Breast epithelium (tissue), 4 donors: ENCODE measurements at places on chromosomes 7 and 10. TPM values are rescaled to one million over a fixed set of nuclear protein-coding genes. Genes with fewer than 3 reads are reported as not detected.

DNA sequence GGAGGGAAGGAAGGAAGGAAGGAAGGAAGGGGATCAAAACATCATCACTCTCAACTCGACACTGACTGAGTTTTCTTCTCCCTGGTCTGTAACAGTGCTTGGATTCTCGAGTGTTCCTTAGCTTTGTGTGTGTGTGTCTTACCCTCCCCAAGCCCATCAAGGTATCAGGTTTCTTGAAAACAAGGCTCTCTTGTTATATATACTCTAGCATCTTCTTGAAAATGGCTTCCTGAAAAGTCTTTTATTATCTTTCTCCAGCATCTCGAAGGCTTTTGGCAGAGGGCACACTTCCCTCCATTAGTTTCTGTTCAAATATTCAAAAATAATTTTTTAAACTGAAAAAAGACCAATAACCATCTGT is 13.4 kb downstream of the SERPINE1 start:
- DNase-seq: no peak

Gene COL26A1
- not detected for total RNA-seq

DNA sequence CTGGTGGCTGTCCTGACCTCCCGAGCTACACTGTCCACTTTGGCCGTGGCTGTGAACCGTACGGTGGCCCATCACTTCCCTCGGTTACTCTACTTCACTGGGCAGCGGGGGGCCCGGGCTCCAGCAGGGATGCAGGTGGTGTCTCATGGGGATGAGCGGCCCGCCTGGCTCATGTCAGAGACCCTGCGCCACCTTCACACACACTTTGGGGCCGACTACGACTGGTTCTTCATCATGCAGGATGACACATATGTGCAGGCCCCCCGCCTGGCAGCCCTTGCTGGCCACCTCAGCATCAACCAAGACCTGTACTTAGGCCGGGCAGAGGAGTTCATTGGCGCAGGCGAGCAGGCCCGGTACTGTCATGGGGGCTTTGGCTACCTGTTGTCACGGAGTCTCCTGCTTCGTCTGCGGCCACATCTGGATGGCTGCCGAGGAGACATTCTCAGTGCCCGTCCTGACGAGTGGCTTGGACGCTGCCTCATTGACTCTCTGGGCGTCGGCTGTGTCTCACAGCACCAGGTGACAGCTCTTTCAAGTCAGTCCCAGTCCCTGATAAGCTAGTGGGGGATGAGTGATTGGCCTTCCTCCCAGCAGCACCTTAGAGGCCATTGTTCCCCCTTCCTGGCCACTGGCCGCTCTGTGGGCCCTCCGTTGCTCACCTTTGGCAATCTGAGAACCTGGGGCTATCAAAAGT is 3.0 kb downstream of the CHPF2 start:
- no peak for DNase-seq

- no peak for DNase-seq
Measured at GRCh38 chr7:975702-976473, 539 bp upstream of the COX19 start.

GRCh38 chr7:29906200-29907022 is 83.2 kb downstream of the SCRN1 start:
- no peak for DNase-seq

Gene H2BK1
- total RNA-seq: not detected

- DNase-seq: no peak
Measured at GRCh38 chr7:74058486-74058885, 25.1 kb upstream of the LIMK1 start.
